Esophagus muscularis mucosa (tissue), 4 donors: ENCODE measurements at places on chromosomes 11 and 22.
A peak's percentile ranks its signal among the peaks of the same experiment; 100 is the strongest.

GRCh38 chr11:35412285-35412684 is 7.1 kb downstream of the SLC1A2 start:
- DNase-seq = no peak

- no peak for DNase-seq
Measured at GRCh38 chr11:12284316-12285050, 92.9 kb upstream of the PARVA start.

DNA sequence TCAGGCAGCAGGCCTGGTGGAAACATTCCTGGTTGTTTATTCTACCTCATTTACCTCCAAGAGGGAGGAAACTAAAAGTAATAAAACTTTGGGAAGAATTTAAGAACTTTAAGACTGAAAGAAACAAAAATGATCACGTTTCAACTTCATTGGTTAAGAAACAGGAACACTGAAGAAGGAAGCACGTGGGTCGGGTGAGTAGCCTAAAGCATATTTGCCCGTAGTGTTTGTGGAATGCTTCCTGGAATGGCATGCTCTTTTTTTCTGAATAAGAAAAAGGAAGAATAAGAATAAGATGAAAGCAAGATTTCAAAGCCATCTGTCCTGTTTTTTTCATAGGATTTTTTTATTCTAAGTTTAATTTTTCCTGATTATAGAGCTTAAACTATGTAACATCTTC is 83.1 kb downstream of the WNT11 start:
- no peak for DNase-seq

DNA sequence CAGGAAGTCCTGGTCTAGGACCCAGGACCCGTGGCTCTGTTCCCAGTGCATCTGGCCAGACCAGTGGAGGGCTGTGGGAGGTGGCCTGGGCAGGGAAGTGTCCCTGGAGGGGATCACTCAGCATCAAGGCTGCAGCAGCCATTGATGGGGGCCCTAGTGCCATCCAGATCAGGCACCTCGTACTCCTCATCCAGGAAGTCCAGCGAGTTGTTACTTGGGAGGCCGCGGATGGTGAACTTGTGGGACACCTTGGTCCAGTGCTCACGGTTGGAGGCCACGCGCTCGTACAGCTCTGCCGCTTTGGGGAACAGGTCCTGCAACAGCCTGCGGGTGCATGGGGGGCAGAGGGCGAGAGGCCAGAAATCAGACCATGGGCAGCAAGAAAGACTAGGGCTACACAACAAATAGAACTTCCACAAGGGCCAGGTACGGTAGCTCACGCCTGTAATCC is 96.9 kb downstream of the PDE2A start:
- DNase-seq = no peak

GRCh38 chr22:41951898-41952474 is at the start of gene SMIM45:
TSS of gene SMIM45 (plus strand) at chr22:41952150.
- DNase-seq = no peak

DNA sequence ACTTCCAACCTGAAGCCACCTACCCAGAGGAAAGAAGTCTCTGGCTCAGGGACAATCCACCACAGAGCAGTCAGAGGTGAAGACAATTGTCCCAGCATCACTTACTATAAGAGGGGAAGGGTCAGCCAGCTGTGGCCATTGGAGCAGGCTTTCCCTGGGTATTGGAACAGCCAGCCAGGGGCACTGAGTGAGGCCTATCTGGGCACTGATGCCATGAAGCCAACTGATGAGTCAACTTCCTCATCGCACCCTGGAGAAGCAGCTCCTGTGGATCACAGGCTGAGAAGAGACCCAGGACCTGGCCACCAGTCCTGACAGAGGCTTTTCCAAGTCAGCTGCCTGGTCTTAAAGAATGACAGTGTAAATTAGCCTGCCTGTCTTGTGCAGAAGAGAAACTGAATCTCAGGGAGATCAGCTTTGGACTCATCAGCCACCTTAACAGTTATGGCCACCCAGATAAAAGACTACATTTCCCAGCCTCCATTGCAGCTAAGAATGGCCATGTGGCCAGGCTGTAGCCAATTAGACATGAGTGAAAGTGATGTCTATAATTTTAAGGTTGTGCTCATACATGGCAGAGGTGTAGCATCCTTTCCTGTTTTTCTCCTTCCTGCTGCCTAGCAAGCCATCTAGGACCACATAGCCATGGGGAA is 19.0 kb downstream of the CHST1 start:
- DNase-seq = no peak

DNA sequence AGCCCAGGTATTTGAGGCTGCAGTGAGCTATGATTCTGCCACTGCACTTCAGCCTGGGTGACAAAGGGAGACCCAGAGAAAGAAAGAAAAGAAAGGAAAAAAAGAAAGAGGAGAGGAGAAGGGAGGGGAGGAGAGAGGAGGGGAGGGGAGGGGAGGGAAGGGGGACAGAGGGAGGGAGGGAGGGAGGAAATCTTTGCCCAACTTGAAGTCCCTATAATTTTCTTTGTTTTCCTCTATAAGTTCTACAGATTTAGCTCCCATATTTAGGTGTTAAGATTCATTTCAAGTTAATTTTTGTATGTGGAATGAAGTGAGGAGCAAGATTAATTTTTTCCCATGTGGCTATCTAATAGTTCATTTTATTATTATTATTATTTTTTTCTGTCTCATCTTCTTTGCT is 328.3 kb downstream of the LARGE1 start:
- DNase-seq = no peak

DNA sequence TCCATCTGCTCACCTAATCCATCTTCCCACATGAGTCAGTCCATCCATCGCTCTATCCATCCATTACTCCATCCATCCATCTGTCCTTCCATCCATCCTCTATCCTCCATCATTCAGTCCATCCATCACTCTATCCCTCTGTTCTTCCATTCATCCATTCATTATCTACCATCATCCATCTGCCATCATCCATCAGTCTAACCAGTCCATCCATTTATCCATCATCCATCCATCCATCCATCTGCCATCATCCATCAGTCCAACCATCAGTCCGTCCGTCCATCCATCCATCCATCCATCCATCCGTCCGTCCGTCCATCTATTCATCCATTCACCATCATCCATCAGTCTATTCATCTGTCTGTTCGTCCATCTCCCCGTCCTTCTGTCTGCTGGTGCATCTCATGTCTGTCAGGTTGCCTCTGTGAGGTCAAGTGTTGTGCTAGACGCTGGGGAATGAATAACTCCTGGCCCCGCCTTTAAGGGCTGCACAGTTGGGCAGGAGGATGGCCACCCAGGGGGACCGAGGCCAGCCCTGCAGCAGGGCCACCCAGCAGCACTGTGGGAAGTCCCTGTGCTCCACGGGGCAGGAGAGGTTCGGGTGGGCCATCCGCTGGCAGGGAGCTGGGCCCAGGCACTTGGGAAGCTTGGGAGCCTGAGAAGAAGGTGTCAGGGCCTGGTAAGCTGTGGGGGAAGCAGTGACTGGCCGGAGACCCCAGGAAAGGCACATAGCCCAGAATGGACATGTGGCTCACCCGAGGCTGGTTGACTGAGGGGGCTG is 137.1 kb downstream of the CTTN start:
- DNase-seq = no peak

DNA sequence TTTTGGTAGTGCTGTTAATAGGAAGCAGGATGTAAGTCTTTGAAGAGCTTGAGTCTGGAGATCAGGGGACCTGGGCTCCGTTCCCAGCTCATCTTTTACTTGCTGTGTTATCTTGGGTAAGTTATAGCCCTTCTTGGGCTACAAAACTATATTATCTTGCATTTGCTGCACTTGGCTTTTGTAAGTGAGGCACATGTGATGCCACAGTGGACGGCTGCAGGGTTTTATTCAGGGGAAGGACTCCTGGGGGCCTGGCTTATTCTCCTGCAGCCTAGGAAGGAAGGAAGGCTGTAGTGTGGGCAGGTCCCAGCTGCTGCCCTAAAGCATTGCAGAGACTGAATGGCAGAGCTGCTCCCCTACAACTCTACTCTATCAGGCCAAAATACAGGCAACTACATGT is 6.4 kb downstream of the CD82 start:
- DNase-seq = no peak

DNA sequence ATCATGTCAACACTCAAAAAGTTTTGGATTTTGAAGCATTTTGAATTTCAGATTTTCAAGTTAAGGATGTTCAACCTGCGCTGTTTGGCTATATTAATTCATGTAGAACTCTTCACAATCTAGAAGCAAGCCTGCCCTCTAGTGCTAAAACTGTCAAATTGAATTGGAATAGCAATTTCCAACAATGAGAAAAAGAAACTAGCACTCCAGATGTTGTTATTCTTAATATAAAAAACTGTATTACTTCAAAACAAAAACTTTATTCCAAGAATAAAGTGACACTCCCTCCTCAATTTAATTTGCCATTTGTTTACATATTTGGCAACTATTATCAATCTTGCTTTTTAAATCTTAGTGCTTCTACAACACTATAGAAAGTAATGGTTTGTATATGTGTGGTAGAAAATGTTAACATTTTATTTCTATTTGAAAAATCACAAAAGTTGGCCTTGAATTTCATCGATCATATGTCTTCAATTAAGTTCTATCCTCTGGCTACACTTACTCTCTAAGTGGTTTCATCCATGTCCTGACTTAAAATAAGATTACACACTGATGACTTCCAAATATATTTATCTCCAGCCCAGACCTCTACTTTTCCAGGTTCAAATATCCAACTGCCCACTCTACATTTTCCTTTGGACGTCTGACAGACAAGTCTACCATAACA is 36.6 kb downstream of the DCUN1D5 start:
- no peak for DNase-seq

- DNase-seq = no peak
Measured at GRCh38 chr11:26806219-26806618, 84.4 kb upstream of the SLC5A12 start.

- no peak for DNase-seq
Measured at GRCh38 chr22:44489026-44489425, 9.0 kb downstream of the RTL6 start.

DNA sequence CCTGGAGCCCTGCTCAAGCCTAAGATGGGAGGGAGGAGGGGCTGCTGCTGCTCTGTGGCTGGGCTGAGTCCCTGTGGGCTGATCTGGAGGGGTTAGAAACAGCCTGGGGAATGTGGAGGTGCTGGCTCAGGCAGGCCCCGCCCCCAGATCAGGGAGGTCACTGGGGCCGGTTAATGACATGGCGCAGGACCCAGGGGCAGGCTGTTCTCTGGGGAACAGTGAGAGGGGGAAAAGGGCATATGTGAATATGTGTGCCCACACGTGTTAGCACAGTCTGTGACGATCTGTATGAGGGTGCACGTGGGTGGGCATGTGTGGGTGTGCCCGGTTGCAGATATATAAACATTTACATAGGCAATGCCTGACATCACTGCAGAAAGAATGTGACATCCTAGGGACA is 143.5 kb downstream of the MIAT start:
- DNase-seq = no peak

- no peak for DNase-seq
Measured at GRCh38 chr11:10693509-10694081, at the start of gene IRAG1. TSS of gene IRAG1 (minus strand) at chr11:10693755. CDS start at chr11:10693602, 153 bp downstream.

DNA sequence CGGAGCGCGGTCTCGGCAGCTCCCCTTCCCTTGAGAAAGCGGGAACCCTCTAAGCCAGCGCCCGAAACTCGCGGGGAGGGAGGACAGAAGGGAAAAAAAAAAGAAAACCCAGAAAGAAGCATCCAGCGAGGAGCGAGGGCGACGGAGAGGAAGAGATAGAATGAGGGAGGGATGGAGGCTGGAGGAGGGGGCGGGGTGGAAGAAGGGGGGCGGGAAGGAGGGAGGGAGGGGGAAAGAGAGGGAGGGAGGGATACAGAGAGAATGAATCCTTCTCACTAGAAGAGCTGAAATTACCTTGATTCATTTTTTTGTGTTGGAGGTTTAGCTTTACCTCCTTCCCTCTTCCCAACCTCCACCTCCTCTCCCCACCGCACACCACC is 19.3 kb upstream of the BDNF start:
- no peak for DNase-seq

DNA sequence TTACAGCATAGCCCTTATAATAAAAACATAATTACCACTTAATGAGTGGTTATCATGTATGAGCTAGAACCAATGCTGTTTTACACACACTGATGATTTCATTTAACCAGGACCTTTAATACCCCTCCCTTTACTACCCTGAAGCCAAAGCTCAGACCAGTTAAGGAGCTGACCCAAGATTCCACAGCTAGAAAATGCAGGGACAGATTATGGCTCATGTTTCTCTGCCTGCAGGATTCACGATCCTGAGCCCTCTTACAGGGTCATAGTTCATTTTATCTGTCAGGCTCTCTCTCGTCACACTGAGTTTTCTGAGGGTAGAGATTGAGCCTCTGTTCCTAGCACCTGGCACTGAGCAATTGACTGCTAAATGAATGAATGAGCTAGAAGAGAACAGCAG is 27.4 kb downstream of the TUB start:
- DNase-seq = peak; percentile 50

DNA sequence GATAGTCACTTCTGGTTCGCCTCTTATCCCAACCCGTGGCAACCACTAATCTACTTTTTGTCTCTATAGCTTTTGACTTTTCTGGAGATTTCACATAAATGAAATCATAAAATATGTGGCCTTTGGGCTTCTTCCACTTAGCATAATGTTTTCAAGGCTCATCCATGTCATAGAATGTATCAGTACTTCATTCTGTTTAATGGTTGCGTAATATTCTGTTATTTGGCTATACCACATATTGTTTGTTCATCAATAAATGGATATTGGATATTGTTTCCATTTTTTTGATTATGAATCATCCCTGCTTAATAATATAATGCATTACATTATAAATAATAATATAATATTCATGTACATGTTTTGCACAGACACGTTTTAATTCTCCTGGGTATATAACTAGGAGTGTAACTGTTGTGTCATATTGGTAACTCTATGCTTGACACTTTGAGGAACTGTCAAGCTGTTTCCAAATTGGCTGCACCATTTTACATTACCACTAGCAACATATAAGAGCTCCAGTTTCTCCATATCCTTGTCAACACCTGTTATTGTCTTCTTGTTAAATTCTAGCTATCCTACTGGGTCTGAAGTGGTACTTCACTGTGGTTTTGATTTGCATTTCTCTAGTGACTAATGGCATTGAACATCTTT is 181.5 kb downstream of the CADM1 start:
- no peak for DNase-seq

GRCh38 chr11:267491-267994 is 10.7 kb upstream of the NLRP6 start:
- DNase-seq = no peak

DNA sequence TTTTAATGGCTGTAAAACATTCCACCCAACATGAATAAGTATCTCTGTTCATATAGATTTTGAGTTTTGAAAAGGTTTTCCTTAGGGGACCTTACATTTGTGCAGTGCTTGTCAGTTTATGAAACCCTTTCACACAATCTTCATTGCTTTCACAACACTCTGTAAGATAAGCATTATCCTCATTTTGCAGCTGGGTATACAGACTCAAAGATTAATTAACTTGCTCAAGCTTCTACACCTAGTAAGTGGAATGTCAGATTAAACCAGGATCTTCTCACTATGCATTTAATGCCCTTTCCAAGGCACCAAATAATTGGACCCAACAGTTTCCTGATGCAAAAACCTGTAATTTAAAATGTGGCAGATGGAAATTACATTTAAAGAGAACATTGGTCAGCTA is 11.6 kb upstream of the GAB2 start:
- DNase-seq = no peak

DNA sequence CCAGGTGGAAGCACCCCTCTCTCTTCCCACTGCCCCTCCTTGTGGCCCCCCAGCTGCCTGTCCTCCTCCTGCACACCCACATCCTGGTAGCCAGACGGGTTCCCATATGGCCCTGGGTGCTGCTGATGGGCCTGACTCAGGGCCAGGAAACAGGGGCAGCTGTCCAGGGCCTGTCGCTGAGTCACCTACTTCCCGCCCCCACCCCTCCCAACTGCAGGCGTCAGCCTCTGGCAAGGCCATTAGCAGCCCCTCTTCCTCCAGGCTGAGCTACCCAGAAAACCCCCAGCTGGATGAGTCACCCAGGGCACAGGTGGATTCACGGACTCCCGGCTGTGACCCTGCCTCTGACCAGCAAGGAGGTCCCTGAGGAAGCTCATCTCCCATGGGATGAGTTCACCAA is 6.9 kb upstream of the GAL start:
- no peak for DNase-seq
